ENCODE measurements at places on chromosomes 11 and 22. TPM values are rescaled to one million over a fixed set of nuclear protein-coding genes. Genes with fewer than 3 reads are reported as not detected.

The A4GALT gene
- total RNA-seq: 16.5 TPM

The LAYN gene
- total RNA-seq: 17.5 TPM

- no peak overlapping the region for H3K27ac ChIP-seq
- H3K4me1 ChIP-seq: peaks cover 5% of the 10 kb centered on the region
- no peaks in the 10 kb centered on the region for H3K36me3 ChIP-seq
- DNase-seq: no peak
- no peak overlapping the region for H3K4me3 ChIP-seq
- no peaks in the 10 kb centered on the region for H3K27me3 ChIP-seq
Observed at GRCh38 chr11:125772834-125773505, 5.7 kb downstream of the PATE2 start.

- no peak overlapping the region for H3K4me3 ChIP-seq
- H3K36me3 ChIP-seq: no peaks in the 10 kb centered on the region
- no peak for DNase-seq
Observed at GRCh38 chr11:95999711-96000406, 76.0 kb upstream of the MTMR2 start.

GRCh38 chr22:19730655-19731360 lies 7.5 kb downstream of the GP1BB start:
- H3K36me3 ChIP-seq: no peaks in the 10 kb centered on the region
- no peaks in the 10 kb centered on the region for H3K27me3 ChIP-seq
- peak; percentile 95 for DNase-seq

The FAM111B gene
- 5.0 TPM for total RNA-seq

The SMC1B gene
- not detected for total RNA-seq

The CD3D gene
- 17.5 TPM for total RNA-seq

DNA sequence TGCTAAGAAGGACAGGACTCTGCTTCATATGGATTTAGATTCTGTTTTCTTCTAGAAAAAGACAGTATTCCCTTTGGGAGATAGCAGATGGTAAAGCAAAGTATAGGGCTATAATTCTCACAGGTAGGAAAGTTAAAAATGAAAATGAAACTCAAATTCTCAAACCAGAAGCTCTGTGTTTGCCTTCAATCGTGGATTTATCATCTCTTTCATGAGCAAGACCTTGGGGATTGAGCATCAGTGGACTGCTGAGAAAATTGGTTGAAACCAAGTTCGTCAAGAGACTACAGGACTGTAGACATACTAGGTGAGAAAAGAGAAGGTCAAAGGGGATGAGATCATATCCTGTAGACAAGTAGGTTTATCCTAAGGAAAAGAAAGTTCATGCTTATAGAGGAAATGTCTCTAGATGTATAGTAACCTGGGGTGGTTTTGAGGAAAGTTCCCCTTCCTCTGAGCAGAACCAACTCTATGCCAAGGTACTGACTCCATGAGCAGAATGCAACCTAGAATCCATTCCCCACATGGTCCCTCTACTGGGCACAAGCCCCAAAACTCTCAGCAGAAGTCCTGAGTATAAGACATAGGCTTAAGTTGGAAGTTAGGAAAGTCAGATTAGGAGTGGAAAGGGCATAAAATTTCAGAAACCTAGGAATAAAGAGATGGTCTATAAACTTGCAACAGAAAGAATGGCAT lies 46.5 kb downstream of the SLC5A12 start:
- H3K27me3 ChIP-seq: no peaks in the 10 kb centered on the region
- no peak overlapping the region for H3K27ac ChIP-seq
- no peak overlapping the region for H3K4me3 ChIP-seq

The OR10A2 gene
- not detected for total RNA-seq

DNA sequence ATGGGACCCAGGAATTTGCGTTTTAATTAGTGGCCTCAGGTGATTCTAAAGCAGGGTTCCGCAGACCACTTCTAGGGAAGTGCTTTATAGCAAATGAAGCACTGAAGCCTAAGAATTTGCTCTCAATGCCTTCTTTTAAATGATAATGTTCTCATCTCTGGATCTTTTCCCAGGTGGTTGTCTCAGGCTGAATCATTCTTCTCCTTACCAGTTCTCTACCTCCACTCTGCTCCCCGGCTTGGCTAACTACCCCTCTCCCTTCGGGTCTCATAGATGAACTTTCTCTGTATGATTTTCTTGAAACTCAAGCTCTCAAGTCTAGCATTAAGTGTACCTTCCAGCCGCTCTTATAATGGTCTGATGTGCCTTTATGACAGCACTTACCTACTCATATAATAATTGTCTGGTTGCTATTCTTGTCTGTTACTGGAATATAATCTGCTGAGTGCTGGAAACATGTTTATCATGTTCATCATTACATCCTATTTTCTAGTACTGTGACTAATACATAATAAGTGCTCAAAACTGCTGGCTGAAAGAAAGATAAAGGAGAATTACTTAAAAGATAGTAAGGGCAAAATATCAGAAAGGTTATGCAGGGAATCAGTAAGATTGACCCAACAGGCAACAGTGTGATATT lies 195.9 kb upstream of the SESN3 start:
- DNase-seq: no peak
- no peaks in the 10 kb centered on the region for H3K36me3 ChIP-seq
- no peaks in the 10 kb centered on the region for H3K4me1 ChIP-seq
- no peak overlapping the region for H3K27ac ChIP-seq
- H3K27me3 ChIP-seq: no peaks in the 10 kb centered on the region

DNA sequence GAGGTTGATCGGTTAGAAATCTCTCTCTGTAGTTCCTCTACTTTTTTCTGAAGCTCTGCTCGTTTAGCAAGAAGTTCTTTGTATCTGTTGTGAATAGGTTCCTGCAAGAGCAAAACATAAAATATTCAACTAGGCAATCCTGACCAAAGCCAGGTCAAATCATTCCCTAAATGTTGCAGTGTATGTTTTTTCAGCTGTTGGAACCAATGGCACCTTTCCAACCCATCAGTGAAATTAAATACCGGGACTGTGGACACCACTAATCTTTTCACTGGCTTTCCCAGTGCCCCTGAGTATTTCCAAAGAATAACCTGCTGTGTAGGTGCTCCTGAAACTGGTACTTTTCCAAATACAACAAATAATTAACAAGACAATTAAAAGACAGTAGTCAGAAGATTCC lies 45.1 kb downstream of the CEP57 start:
- no peaks in the 10 kb centered on the region for H3K27me3 ChIP-seq
- no peak overlapping the region for H3K4me3 ChIP-seq
- DNase-seq: no peak
- H3K27ac ChIP-seq: no peak overlapping the region
- H3K36me3 ChIP-seq: peaks cover 26% of the 10 kb centered on the region

DNA sequence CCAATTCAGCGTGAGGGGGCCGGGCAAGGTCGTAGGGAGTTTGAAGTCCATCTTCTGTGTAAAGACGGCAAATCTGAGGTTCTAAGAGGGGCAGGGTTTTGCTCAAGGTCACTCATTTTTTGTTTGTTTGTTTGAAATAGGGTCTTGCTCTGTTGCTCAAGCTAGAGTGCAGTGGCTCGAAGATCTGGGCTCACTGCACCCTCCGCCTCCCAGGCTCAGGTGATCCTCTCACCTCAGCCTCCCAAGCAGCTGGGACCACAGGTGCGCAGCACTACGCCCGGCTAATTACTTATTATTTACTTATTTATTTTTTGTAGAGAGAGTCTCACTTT lies 355 bp upstream of the AP1B1 start:
- H3K27ac ChIP-seq: peak overlapping the region; percentile 87
- H3K4me3 ChIP-seq: peak overlapping the region; percentile 15
- no peak for DNase-seq

The OR8A1 gene
- not detected for total RNA-seq

The GGTLC2 gene
- 0.89 TPM for total RNA-seq

- no peaks in the 10 kb centered on the region for H3K27me3 ChIP-seq
- DNase-seq: peak; percentile 64
- no peak overlapping the region for H3K4me3 ChIP-seq
- peaks cover 45% of the 10 kb centered on the region for H3K36me3 ChIP-seq
Observed at GRCh38 chr11:134261626-134262488, 8.5 kb downstream of the ACAD8 start.

The KRTAP5-2 gene
- not detected for total RNA-seq

DNA sequence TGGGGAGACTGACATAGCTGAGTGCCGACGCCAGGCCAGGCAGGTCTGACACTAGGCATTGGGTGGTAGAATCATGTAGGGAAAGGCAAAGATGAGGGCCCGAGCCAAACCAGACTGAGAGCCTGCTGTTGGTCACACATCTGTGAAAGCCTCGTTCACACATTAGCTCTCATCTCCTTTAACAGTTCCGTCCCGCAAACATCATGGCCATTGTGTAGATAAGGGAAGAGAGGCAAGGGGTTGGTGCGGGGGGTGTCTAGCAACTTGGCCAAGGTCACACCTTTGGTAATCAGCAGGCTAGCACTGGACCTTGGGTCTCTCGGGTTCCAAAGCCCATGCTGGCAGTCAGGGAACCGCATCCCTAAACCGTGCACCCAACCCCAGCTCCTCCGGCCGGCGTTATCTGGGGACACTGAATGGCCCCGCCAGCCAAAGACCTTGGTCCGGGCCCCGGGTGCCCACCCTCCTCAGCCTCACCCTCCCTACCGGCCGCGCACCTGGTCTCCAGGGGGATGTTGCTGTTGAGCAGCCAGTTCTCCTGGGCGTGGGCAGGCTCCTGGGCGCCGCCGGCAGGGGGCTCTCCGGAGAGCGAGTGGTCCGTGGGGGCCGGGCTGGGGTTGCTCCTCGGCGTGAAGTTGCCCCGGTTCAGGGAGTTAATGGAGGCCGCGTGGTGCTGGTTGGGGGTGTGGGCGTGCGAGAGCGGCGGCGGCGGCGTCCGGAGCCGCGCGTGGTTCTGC lies 328.3 kb upstream of the NARS2 start:
- no peak overlapping the region for H3K27ac ChIP-seq
- no peaks in the 10 kb centered on the region for H3K27me3 ChIP-seq
- DNase-seq: peak; percentile 70
- H3K4me3 ChIP-seq: no peak overlapping the region
- no peaks in the 10 kb centered on the region for H3K36me3 ChIP-seq

DNA sequence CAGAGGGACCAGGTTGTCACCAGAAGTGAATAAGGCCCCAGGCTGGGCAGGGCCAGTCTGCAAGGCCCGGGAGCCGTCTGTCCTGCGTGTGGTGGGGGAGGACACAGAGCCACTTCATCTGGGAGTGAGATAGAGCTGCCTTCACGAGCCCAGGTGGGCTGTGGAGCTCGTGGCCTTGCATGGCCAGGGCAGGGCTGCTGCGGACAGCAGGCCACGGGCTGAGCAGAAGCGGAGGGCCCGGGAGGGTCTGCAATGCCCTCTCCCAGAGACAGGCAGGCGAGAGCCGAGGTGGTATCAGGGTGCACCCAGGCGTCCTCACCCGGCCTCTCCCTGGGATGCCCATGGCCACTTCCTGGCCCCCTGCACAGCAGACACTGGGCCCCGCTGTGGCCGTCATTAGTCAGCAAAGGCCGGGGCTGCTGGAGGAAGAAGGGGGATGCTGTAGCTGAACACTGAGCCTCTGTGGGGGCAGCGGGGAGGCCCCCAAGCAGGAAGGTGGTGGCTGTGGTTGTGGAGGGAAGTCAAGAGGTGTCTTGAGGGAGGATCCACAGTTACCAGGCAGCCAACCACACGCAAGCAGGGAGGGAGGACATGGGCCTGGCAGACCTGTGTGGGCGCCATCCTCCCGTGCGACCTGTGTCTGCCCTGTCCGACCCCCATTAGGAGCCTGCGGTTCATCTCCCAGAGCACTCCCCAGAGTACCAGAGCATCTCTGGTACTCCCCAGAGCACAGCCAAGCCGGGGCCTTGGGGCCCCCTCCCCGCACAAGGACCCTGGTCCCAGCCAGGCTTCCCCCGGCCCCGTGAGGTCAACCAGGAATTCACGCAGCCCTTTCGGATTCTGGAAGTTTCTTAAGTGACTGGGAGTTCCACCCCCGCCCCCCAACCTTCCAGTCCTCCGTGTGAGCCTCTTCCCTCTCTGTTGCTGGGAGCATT lies 1109.5 kb downstream of the BRD1 start:
- H3K36me3 ChIP-seq: no peaks in the 10 kb centered on the region
- DNase-seq: no peak
- no peaks in the 10 kb centered on the region for H3K27me3 ChIP-seq
- H3K4me3 ChIP-seq: no peak overlapping the region

GRCh38 chr22:45237065-45237990 lies 3.4 kb downstream of the KIAA0930 start:
- no peak overlapping the region for H3K27ac ChIP-seq
- H3K36me3 ChIP-seq: peaks cover 3% of the 10 kb centered on the region
- no peak for DNase-seq
- no peaks in the 10 kb centered on the region for H3K27me3 ChIP-seq

DNA sequence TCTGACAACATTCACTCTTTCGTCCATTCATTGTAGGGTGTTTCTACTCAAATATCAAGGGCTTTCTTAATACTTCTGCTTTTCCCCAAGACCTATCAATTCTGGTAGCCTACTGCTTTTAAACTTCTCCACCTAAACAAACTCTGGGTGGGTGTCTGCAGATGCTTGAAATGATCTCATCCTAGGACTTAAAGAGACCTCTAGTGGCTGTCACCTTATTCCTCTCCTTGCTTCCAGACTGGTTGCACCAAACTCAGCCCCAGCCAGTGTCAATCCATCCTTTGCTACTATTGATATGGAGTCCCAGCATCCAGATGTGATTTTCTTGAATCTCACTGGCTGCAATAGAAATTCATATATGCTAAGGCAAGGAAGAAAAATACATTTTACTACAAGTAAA lies 274.7 kb downstream of the NXPE2 start:
- no peaks in the 10 kb centered on the region for H3K36me3 ChIP-seq
- DNase-seq: no peak
- no peak overlapping the region for H3K4me3 ChIP-seq
- H3K27ac ChIP-seq: no peak overlapping the region

DNA sequence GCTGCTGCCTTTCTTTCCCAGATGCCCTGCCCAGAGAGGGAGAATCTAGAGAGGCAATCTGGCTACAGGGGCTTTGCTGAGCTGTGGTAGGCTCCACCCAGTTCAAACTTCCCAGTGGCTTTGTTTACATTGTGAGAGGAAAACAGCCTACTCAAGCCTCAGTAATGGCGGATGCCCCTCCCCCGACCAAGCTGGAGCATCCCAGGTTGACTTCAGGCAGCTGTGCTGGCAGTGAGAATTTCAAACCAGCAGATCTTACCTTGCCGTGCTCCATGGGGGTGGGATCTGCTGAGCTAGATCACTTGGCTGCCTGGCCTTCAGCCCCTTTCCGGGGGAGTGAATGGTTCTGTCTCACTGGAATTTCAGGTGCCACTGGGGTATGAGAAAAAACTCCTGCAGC lies 12.2 kb downstream of the BDNF start:
- no peak overlapping the region for H3K4me3 ChIP-seq
- no peaks in the 10 kb centered on the region for H3K36me3 ChIP-seq
- DNase-seq: no peak

GRCh38 chr22:22835771-22836291 lies 51.8 kb upstream of the IGLL5 start:
- DNase-seq: no peak
- H3K4me1 ChIP-seq: no peaks in the 10 kb centered on the region
- H3K4me3 ChIP-seq: no peak overlapping the region
- H3K36me3 ChIP-seq: no peaks in the 10 kb centered on the region
- H3K27ac ChIP-seq: no peak overlapping the region

DNA sequence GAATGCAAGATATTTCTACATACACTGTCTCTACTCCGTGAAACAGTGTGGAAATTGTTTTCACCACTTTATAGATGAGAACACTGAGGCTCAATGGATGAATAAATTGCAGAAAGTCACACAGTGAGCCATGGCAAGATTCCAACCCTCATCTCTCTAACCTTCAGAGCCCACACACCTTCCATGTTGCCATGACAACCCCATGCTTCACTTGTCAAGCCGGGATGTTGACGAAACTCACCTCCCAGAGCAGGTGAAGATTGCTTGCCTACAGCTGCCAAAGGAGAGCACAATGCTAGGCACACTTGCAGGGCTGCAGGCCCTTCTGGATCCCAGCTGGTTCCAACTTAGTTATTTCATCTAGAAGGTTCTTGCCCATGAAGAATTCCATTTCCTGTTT lies 71.4 kb upstream of the SEZ6L start:
- no peak overlapping the region for H3K4me3 ChIP-seq
- no peaks in the 10 kb centered on the region for H3K36me3 ChIP-seq
- no peak for DNase-seq
- H3K4me1 ChIP-seq: no peaks in the 10 kb centered on the region

All from upper lobe of left lung (tissue), 6 donors.